Globus pallidus (tissue), 1 donor: ENCODE measurements at places on chromosomes 1 and 21.

DNA sequence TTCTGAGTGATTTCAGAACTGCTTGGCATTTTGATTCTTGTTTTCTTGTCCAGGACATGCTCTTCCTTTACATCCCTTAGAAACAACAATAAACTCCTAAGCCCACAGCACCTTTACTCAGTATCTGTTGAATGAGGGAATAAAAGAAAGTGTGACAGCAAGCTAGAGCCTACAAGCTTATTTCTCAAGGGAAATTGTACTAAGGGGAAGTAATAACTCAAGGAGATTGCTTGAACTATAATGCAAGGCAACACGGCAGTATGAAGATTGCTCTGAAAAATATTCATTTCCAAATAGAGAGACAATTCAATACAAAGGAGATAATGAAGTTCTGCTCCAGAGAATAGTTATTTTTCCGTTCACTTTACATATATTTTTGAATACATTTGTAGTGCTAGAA, 6.5 kb downstream of the OR6P1 start:
- no peak for DNase-seq

DNA sequence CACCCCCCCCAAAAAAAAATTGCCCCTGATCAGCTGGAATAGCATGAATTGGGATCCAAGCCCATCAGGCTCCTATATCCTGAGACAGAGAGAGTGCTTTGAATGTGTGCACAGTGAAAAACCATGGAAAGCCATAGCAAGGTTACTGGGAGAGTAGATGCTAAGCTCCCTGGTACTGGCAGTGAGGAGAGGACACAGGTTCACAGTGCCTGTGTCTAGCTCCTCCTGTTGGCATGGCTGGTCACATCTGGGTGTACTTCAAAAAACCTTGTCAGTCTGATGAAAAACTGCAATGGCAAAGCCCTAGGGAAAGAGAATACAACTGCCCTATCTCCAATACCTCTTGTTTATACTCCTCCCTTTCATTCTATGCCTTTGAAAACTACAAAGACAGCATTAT, 12.9 kb downstream of the COPA start:
- DNase-seq = no peak

GRCh38 chr1:41521766-41522165, 37.3 kb upstream of the EDN2 start:
- DNase-seq = no peak

DNA sequence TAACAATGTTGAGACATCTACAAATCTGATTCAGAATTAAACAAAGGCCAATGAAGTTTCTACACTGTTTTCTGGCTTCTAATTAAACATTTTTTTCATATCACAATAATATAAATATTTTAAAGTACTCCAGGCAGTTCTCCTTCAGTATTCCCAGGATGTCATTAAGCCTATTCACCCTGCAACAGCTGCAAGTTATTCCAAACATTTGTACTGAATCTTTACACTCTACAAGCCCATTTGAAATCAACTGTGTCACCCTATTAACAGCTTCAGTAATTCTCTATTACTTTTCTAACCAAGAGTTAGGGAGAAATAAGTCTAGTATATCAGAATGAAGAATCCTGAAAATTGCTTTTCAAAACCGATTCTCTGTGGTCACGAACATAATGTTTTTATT, 124.6 kb downstream of the OLFML2B start:
- no peak for DNase-seq

DNA sequence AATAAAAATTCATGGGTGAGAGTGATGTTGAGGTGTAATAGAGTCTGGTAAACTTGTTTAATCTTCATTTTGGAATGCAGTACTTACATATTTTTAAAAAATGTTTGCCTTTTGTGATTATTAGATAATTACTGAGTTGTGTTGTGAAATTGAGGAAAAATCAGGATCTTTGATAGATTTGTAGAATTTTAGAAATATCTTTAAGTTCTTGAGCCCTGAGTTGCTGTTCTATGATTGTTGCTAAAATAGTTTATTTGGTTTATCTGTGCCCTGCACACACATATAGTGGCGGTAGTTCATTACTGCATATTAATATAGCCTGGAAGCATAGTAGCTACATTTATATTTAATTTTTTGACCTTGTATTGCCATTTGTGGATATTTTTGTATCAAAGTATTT, 1.6 kb downstream of the B3GALT2 start:
- DNase-seq = no peak

- DNase-seq = no peak
Measured at GRCh38 chr1:66166753-66167152, 367.2 kb upstream of the SGIP1 start.

DNA sequence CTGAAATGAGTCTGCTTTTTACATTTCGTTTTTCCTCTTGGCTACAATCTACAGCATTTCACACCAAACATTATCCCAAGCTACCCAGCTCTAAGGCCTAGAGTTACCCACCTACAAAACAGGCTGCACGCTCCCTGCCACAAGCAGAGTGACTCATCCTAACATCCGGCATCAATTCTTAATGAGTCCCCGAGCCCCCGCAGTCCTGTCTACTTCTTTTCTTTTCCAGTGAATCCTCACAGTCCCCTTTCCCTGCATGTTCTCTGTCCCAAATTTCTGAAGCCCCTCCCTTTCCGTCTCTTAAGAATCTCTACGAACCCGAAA, 650 bp downstream of the PCNX2 start:
- DNase-seq = no peak

- peak; percentile 5 for DNase-seq
Measured at GRCh38 chr1:74502432-74502831, 10.0 kb downstream of the LRRC53 start.

- DNase-seq = no peak
Measured at GRCh38 chr1:16076031-16076864, 2.8 kb upstream of the FAM131C start.

DNA sequence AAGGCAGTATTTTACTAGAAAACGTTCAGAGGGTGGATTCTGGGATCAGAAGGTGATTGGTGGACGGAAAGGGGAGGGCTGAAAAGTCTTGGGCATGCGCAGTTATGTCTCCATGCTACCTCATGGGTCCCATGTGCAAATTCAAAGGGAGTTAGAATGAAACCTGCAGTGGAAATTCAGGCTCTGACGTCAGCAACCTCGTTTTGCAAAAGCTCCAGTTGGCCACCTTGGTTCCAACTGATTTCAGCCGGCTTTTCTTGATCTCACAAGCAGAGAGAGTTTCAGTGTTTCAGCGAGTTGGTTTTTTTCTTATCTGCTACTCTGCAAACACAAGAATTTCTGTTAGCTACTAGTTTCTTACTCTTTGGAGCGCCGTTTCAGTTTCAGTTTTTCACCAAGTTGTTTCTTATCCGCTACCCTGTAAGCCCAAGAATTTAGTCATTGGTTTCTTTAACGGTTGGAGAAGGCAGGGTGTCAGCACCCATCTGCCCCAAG, 69.8 kb upstream of the PGBD5 start:
- DNase-seq = no peak

DNA sequence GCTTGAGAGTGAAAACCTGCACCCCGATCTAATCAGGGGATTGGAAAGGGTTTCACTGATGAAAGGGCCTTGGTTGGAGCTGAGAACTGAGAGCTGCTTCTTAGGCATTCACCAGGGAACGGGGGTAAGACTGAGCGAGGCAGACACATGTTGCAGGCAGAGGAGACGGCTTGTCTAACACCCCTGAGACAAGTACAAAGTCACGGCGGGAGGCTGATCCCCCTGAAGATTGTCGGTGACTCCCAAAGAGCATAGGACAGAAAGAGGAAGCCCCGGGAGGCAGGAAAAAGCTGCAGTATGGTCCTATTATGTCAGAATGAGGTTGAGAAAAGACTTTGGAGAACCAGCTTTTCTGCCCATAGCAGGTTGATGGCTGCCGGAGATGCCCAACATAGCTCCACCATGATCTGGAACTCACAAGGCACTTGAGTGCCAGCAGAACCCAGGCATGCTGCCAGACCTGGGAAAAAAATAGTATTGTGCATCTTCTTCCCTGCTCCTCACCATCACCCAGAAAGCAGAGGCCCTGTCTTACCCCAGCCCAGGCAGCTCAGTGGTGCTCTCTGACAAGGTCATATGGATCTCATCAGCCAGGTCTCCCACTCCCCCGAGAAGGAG, 463.9 kb upstream of the PROX1 start:
- DNase-seq = no peak

GRCh38 chr1:55168353-55168752, 46.8 kb downstream of the USP24 start:
- DNase-seq = no peak

DNA sequence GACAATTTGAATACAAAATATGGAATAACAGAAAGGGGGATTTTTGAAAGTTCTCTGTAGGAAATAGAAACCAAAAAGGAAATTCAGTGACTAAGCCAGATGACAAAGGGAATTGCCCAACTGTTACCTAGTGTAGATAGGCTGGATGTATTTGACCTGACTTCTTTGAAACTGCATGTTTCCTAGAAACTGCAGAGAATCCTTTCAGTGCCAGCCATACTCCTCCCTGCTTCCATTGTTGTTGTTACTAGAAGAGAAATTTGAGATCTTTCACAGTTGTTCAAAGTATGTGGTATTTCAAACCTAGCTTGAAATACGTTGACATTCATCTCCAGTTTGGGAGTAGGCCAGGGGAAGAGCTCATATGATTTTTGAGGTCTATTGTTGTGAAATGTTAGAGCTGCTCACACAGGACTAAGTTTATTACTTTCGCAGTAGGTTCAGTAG, 1.8 kb upstream of the GBP5 start:
- no peak for DNase-seq

DNA sequence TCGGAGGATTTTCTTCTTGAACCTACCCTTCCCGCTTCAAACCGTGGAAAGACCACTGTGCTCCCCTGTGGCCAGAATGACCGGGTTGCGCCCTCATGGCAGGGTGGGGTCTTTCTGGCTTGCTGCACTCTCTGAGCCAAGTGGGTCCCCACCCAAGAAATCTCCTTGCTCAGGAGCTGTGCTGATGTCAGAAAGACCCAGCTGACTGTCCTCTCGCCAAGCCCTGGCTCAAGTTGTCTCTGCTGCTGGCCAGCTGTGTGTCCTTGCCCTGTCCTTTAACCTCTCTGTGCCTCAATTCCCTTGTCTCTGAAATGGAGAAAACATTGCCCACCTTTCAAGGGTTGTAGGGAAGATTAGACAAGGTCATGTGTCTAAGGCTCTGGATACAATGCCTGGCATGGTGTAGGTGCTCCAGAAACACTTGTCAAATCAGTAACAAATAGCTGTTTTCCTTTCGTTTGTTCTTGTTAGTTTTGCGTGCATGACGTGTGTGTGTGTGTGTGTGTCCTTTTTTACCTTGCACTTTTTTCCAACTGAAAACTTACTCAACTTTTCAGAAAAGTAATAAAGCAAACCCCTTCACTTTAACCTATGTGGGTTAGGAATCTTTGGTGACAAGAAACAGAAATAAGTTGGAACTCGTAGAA, 41.1 kb upstream of the RPL11 start:
- DNase-seq = no peak

- DNase-seq = no peak
Measured at GRCh38 chr21:44263221-44263760, 1.6 kb upstream of the DNMT3L start.

GRCh38 chr1:160727316-160727640, 11.8 kb upstream of the SLAMF7 start:
- DNase-seq = no peak

GRCh38 chr1:24575905-24576587, 20.2 kb downstream of the NCMAP start:
- DNase-seq = no peak

DNA sequence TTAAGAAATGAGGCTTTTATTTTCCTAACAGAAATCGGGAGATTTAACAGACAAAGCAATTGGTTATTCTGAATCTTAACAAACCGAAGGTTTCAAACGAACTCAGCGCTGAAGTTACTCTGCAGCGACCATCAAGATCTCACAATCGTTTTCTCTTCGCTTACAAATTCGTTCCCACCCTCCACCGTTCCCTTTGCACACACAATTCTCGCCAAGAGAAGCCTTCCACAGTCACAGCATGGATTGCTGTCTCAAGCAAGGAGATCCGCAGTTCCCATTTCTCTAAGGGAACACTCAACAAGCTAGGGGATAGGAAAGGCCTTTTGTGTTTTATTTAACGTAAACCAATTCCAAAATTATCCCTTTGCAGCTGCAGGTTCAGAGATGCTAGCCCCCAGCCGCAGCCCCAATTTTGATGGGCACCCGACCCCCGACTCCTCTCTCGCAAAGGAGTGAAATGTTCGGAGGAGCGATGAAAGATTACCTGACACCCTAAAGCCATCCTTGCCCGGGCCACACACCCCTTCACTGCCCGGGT, 755 bp downstream of the FBXO42 start:
- no peak for DNase-seq

DNA sequence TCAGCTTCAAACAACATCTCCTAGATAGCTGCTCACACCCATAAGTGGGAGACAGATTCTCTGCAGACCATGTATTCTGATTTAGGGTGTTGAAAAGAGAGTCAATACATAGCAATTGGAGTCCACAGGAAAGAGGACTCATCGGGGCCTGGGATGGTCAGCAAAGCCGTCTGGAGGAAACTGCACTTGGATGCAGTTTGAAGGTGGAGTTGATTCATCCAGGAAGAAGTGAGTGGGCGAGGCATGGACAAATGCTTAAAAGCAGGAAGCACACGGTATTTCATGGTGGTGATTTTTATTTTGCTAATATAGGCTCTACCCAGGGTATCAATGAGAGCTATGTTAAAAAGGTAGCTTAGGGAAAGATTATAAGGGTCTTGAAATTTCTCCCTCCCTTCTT, 36.8 kb upstream of the DIRAS3 start:
- no peak for DNase-seq

GRCh38 chr1:67677930-67678329, 7.1 kb upstream of the GADD45A start:
- no peak for DNase-seq

GRCh38 chr1:195030793-195031192, 1577.4 kb downstream of the KCNT2 start:
- DNase-seq = no peak

DNA sequence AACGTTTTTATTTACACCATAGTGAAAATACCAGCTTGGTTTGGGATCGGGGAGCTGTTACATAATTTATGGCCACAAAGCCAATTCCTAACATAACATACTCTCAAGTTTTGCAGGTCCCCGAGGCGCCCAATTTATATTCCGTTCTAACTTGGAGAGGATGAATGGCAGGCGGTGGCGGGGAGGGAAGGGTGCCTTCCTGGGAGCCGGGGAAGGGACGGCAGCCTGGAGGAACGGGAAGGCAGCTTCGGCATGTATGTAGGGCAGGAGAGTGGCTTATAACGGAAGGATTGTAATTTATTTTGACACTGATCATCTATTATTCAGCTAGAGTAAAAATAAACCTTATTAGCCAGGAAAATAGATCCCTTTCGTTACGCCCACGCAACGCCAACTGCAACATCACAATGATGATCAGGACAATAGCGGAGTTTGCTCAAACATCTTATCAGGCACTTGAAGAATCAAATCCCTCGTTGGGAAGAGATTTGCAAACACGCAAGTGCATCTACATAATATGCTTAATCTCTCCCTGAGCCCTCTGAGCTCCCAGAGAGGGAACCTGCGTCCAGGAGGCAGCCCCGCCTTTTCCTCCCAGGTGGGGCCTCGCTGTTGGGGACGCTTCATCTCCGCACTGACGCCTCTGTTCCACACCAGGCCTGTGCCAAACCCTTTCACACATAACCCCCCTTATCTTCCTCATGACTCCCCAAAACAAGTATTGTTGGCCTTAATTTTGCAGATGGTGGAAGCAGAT, 93.7 kb upstream of the C1orf174 start:
- DNase-seq = no peak
